ENCODE measurements at places on chromosomes 5 and 9.

DNA sequence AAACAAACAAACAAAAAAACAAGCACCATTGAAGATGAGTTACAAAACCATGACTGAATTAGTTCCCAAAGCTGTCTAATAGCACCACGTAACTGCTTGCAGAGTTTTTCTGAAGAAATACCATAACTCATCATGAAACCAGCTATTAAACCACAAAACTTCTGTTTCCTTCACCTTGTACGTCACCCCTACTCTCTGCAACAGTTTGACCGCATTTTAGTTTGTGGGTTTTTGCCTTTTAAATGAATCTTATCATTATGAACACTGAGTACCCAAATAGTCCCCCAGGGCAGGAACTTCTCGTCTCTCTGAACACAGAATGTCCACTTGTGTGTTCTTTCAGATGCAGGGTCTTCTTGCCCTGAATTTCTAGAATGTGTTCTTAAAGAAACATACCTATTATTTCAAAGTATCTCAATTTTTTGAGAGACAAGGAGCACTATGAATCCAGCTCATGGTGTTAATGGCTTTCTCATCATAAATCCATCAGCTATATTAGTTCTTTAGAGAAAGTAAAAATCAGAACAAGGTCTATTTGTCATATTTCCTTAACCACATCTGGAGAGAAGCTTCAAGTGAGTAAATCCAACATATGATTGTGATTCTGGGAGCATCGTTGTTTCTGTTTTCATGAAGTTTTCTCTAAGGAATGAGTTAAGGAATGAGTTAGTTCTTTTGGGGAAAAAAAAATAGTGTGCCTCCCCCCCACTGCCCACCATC lies 210.6 kb downstream of the AUH start:
- DNase-seq = peak; percentile 95

GRCh38 chr5:56319526-56320181 lies 86.5 kb upstream of the ANKRD55 start:
- DNase-seq = no peak

GRCh38 chr5:43110606-43111170 lies 10.0 kb upstream of the ZNF131 start:
- no peak for DNase-seq

GRCh38 chr9:115117999-115118878 lies at the start of gene TNC:
TSS of gene TNC (minus strand) at chr9:115118157. CDS start at chr9:115091018, 27,139 bp downstream.
- DNase-seq = peak; percentile 77

GRCh38 chr9:80871596-80871995 lies 817.8 kb downstream of the TLE1 start:
- no peak for DNase-seq

DNA sequence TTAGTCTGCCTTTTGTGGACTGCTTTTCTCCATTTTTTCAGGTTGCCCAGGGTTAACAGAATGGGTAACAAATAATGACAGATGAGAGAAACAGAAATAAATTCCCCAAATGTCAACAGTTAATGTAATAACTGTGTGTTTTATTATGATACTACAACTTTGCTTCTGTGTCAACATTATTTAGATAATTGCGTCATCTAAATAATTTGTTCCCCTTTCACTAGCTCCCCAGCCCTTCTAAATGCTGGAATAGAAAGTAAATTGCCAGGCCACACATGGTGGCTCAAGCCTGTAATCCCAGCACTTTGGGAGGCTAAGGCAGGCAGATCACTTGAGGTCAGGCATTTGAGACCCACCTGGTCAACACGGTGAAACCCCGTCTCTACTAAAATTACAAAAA lies 53.5 kb downstream of the RNF38 start:
- DNase-seq = no peak

DNA sequence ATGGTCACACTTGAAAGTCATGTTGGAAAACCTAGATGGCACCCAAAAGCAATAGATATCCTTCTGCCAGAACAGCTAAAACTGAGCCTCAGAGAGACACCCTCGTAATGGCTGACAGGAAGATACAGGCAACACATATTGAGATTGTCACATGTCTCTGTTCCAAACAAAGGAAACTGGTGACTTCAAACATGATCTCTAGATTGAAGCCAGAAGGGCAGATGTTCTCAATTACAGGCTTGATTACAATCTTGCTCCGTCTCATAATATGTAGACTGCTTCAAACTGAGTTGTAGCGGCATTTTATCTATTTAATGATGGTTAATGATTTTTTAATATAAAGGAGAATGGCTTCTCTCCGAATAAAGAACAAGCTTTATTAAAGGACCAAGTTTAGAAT lies 774.3 kb downstream of the KCTD16 start:
- no peak for DNase-seq

GRCh38 chr5:72187388-72188075 lies 80.3 kb downstream of the MAP1B start:
- no peak for DNase-seq

GRCh38 chr5:117095346-117096332 lies 521.0 kb upstream of the SEMA6A start:
- DNase-seq = no peak

DNA sequence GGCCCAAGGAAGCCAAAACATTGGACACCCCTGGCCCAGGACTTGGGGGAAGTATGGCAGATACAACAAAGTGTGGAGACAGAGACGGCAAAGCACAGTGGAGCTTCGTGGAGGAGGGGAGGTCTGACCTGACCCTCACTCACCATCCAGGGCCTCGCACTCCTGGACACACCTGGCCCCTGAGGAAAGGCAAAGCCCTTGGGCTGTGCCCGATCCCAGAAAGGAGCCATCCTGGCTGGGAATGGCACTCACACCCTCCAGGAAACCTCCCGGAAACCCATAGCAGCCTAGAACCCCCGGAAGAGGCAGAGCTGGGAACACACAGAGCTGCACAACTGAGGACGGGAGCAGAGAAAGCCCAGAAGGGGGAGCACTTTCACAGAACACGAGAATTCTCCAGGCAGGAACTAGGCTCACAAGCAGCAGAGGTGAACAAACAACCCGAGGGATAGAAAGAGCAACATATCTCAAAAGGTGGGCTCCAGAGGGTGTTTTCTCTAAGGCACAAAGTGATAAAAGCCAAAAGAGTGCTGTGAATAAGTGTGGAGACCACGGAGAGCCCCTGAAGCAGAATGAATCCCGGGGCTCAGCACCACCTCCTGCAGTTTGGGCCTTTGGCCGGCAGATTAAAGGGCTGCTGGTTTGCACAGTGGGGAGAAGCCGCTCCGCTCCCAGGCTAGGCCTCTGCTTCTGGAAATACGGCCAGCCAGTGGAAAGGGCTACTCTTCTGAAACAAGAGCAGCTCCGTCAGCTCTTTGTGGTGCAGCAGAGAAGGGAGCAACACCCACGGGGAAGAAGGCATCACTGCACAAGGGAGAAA lies 108.2 kb downstream of the UBE2R2 start:
- DNase-seq = peak; percentile 60

- DNase-seq = no peak
These were observed 18.9 kb upstream of the EGFL7 start for GRCh38 chr9:136643596-136644342.

GRCh38 chr5:87321605-87322004 lies 53.9 kb downstream of the RASA1 start:
- DNase-seq = no peak

- peak; percentile 98 for DNase-seq
These were observed 20.9 kb downstream of the CSF2 start for GRCh38 chr5:132094393-132095076.

GRCh38 chr5:56169949-56170348 lies 63.2 kb downstream of the ANKRD55 start:
- DNase-seq = no peak

- no peak for DNase-seq
These were observed 715.2 kb upstream of the ADAMTS16 start for GRCh38 chr5:4424895-4425294.

DNA sequence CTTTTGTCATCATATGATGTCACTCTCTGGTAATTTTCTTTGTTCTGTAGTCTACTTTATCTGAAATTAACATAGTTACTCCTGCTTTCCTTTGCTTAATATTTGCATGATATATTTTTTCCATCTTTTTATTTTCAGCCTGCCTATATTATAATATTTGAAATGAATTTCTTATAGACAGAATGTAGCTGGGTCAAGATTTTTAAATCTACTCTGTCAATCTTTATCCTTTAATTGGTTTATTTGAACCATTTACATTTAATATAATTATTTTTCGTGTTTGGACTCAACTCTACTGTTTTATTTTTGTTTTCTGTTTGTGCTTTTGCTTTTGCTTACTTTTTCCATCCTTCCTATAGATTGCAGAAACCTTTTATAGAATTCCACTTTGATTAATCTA lies 118.0 kb downstream of the FOXD1 start:
- no peak for DNase-seq

GRCh38 chr9:134585021-134585561 lies 56.5 kb upstream of the COL5A1 start:
- no peak for DNase-seq

GRCh38 chr9:23717505-23717904 lies 108.5 kb downstream of the ELAVL2 start:
- DNase-seq = no peak

GRCh38 chr5:72412283-72413055 lies 92.3 kb downstream of the PTCD2 start:
- DNase-seq = peak; percentile 84

DNA sequence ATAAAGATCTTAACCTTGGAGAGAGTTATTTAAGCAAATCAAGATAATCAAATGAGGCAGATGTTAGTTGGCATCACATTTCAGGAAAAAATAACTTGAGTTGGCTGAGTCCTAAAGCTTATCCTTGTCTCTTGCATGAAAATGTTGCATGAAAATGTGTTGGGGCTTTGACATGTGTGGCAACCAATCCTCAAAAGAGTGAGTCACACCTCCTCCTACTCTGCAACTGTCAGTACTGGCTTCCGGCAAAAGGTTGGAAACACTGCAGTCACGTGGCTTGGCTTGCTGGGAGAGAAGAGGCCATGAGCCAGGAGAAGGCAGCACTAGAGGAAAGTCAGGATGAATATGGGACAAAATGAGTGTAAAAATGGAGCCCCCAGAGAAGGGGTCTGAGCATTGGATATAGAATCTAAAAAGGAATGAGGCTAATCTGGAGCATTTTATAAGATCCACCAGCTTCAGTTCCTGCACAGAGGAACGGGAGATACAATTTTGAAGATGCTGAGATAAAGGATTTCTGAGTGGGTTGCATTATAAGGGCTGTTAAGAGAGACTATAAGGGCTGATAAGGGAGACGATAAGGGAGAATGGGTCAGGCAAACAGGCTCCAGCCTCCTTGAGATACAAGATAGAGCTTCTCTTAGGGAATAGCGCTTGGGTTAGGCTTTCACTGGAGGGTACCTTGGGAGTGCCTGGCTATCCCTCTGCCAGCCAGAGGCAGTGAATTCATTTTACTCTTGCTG lies 43.1 kb downstream of the SPATA31D1 start:
- DNase-seq = peak; percentile 60

DNA sequence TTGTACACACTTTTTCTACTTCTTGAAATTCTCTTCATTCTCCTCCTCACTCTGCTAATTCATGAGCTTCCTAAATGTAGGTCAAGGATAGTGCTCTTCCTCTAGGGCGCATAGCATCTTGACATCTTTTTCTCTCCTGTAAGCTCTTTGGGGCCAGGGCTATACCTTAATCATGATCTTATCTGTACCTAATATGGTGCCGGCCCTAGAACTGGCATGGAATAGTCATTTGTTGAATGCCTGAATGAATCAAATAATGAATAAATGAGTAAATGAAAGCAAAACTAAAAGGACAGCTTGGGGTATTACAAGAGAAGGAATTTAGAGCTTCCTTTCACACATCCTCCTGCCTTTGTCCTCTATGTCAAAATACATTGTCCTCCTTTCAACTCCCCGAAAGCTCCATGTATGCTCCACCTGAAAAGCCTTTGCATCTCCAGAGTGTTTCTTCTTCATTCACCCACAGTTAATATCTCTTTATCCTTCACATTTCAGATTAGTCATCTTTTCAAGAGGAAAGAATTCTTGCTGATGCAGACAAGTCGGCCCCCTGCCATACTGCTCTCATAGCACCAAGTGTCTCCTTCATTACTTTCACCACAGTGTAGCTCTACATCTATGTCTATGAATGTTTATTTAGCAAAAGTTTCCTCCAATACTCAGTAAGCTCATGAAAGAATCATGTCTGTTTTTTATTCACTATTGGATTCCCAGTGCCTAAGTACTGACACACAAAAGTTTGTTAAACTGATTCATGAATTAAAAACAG lies 16.4 kb upstream of the PPP2R2B start:
- no peak for DNase-seq

- DNase-seq = no peak
These were observed 350.8 kb downstream of the DMRT2 start for GRCh38 chr9:1400983-1401382.

DNA sequence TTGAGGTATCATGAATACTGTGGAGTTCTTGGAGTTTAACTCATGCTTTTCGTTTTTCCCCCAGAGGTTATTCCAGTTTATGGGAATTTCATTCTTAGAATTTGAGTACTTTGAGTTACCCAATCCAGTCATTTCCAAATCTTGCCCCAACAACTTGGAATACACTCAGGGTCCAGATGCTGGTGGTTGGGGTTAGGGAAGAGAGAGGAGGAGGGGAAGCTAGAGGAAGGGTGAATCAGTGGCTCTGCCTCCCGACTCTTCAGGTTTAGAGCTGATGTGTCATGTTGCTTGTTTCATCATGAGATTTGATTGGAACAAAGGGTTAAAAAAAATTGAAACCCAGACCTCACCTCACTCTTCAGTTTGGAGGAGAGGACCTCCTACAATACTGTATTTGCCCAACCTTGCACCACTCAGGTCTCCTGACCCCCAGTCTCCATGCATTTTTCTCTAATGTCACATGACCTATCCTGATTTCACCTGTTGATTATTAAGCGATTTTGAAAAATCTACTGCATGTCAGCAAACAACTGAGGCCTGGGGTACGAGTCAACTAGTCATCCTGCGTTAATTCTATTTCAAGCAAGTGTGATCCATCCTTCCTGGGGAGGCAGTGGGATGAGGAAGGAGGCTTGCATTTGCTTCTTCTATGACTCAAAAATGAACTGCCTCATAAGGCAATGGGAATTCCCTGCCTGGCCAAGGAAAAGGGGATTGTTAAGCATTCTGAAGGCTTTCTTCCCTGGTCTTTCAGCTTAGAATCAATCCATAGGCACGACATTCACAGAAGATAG lies 6.2 kb upstream of the SLC1A3 start:
- no peak for DNase-seq

DNA sequence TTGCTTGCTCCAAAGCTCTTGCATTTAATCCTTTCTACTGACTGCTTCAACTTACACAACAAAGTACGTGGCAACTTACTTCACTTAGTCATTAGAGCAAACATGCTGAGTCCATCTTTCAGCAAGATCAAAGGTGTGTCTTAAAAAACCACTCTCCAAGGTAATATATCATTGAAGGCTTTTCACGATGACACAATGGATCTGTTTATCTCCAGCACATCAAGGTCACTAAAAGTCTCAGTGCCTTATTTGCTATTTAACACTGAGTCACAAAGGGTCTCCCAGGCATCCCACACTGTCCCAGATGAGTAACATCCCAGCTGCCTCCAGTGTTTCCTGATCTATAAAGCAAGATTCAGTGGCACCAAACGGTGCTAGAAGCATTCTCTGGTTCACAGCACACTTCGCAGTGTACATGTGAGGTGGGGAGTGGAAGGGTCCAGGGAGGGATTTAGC lies 3.7 kb upstream of the CLK4 start:
- peak; percentile 16 for DNase-seq

- no peak for DNase-seq
These were observed 123.6 kb downstream of the ELAVL2 start for GRCh38 chr9:23702311-23702922.
